A549 treated with DMSO at 1 μM for 4 hours (cell line): ENCODE measurements at places on chromosomes 2 and 18. TPM values are rescaled to one million over a fixed set of nuclear protein-coding genes. Genes with fewer than 3 reads are reported as not detected.

Gene ATP8B1
- total RNA-seq: 9.9 to 13.9 TPM (median 10.6 TPM) in 5 replicates

Gene ACSL3
- 84.5 to 113 TPM (median 107 TPM) in 5 replicates for total RNA-seq

Gene TSPYL6
- total RNA-seq: not detected in 5 replicates

Gene RGPD4
- 0.02 to 0.08 TPM (median 0.05 TPM) in 4 of 5 replicates, not detected in the other for total RNA-seq

Gene DCDC2C
- total RNA-seq: 0.15 to 0.50 TPM (median 0.36 TPM) in 5 replicates

Gene DPP4
- total RNA-seq: 0.39 to 0.52 TPM (median 0.47 TPM) in 5 replicates

Gene ANKRD36
- 4.6 to 6.5 TPM (median 5.8 TPM) in 5 replicates for total RNA-seq

Gene SNORC
- 5.4 to 13.3 TPM (median 10.3 TPM) in 5 replicates for total RNA-seq

Gene SERPINB13
- not detected in 5 replicates for total RNA-seq
